ENCODE measurements at places on chromosomes 5 and 9.

- DNase-seq = no peak
Measured at GRCh38 chr9:680106-680505, 161.4 kb upstream of the DMRT1 start.

GRCh38 chr5:151680944-151681427 lies 5.7 kb downstream of the SPARC start:
- no peak for DNase-seq

GRCh38 chr5:27472000-27472763 lies 433.8 kb upstream of the CDH9 start:
- no peak for DNase-seq

DNA sequence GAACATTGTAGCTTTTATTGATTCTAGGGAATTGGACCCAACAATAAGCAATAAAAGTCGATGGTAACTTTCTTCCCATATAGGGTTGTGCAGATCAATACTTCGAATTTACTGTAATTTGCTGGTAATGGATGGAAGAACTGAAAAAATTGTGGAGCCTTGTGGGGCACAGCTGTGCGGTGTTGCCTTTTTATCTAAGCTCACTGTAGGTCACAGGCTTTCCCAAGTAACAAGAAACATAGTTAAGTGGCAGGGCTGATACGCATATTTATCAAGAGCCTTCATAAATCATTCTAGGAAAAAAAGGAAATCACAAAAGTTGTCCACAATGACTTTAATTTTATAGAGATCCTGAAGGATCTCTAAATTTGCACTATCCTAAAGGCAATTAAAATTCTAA lies 292.9 kb downstream of the MAST4 start:
- DNase-seq = no peak

GRCh38 chr5:142472306-142472951 lies 147.6 kb upstream of the SPRY4 start:
- no peak for DNase-seq

- no peak for DNase-seq
Measured at GRCh38 chr5:149411738-149412519, 32.8 kb upstream of the IL17B start.

- DNase-seq = no peak
Measured at GRCh38 chr5:9498541-9499497, 47.1 kb downstream of the SEMA5A start.

GRCh38 chr9:121672213-121672612 lies 20.8 kb downstream of the DAB2IP start:
- DNase-seq = no peak

DNA sequence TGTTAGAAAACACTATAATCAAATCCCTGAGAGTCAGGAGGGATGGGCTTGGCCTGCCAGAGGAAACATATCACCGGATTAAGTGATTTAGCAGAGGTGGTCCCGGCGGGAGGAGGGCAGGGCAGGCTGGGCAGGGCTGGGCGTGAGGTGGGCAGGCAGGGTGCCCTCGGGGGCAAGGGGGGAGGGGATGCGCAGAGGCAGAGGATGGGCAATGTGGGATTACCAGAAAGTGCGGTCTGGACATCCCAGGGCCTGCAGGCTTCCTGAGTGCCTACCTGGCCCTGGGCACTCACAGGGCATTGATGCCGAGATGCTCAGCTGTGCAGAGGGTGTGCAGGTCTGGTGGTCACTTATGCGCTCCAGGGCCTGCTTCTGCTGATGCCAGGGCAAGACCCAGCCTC lies 115.2 kb downstream of the ADAMTS2 start:
- no peak for DNase-seq

DNA sequence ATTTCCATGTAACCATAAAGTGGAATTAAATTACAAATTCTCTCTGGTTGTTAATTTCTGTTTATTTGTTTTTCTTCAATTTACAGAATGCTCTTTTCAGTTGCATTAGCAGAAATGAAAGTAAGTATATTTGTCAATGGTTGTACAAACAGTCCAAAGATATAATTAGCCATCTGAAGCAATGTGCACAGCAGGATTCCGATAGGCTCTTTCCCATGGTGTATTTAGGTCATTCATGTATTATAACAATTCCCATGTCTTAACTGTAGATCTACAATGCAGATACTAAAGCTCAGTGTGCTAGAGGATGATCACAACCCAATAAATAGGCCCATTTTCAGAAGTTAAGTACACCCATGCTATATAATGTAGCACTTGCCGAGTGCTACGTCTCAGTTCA lies 43.8 kb downstream of the RECK start:
- DNase-seq = no peak

GRCh38 chr5:142000704-142001484 lies 11.9 kb downstream of the GNPDA1 start:
- no peak for DNase-seq

- DNase-seq = no peak
Measured at GRCh38 chr9:114805670-114806525, at the start of gene TNFSF15. TSS of gene TNFSF15 (minus strand) at chr9:114806039. CDS start at chr9:114806012, 27 bp downstream.

GRCh38 chr9:95425910-95426551 lies 90.7 kb downstream of the PTCH1 start:
- no peak for DNase-seq

GRCh38 chr5:20158006-20158405 lies 170.0 kb upstream of the CDH18 start:
- DNase-seq = no peak

GRCh38 chr9:6793203-6793602 lies 35.4 kb downstream of the KDM4C start:
- DNase-seq = no peak

DNA sequence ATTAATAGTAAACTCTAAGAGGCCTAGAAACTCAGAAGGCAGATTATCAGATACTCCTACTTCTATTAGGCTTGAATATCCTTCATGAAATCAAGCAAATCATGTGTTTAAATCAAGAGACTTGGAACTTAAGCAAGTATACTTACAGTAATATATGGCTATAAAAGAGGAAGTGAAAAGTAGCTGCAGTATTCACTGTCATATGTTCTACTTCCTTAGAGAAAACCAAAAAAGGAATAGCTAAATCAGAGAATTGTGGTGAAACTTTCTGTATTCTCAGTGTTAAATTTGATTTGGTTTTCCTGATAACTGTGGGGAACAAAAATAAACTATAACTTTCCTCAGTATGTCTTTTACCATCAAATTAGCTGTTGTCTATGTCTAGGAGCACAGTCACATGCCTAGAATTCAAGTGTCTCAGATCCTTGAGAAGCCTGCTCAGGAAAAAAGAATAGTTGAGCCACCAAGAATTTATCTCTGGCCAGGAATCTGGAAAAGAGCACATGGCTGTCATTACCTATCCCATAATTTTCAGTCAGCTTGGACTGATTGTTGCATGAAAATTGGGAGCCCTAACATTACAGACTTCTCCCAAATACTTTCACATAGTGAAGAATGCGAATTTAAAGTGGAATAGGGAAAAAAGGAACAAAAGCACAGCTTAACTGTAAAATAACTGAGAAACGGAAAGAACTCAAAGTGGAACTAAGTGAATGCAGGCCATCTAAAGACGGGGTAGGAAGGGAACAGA lies 1.7 kb downstream of the FKBP15 start:
- DNase-seq = no peak
